ENCODE measurements at places on chromosomes 12 and 14.
A peak's percentile ranks its signal among the peaks of the same experiment; 100 is the strongest.

GRCh38 chr12:28622406-28622805 is 432.1 kb downstream of the CCDC91 start:
- DNase-seq: no peak

DNA sequence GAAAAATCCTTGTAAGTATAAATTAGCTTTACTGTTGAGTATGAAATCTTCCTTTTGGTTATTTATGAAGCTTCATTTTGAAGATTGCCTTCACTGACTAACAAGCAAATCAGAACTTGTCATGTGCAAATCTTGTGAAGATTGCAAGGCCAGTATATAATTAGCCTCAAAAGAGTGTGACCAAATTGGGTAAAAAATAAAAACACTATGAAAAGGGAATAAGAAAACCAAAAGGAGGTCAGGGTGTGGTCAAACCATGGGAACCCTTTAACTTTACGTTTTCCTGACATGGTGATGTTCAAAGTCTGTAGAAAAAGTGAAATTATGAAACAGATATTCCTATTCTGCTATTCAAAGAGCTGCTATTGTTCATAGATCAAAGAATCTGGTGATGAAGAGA is 230.3 kb downstream of the BCAT1 start:
- DNase-seq: no peak

DNA sequence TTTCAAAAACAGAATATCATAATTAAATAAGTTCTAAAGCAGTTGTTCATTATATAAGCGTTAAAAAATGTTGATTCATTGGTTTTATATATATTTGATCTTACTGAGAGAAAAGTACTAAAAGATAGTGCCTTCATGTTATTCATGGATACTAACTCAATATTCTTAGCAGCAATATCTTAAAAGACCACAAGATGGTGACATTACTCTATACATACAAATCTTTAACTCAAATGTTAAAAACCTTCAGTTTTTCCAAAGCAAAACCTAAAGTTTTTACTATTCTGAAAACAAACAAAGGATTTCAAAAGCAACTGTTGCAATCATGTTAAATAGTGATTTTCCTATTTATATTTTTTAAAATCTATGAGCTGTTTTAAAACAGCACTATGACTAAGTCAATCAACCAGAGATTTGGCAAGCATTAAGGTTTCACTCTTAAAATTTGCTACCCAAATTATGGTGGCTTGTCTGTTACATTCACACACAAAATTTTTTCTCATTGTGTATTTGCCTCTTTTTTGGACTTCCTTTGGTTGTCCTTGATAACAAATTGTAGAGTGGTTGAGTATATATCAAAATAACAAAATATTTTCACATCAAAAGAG is 50.1 kb upstream of the RERGL start:
- no peak for DNase-seq

- DNase-seq: no peak
Observed at GRCh38 chr14:79040790-79041189, 870.6 kb downstream of the NRXN3 start.

- DNase-seq: peak; percentile 14
Observed at GRCh38 chr12:56839915-56840325, 76.8 kb downstream of the HSD17B6 start.

DNA sequence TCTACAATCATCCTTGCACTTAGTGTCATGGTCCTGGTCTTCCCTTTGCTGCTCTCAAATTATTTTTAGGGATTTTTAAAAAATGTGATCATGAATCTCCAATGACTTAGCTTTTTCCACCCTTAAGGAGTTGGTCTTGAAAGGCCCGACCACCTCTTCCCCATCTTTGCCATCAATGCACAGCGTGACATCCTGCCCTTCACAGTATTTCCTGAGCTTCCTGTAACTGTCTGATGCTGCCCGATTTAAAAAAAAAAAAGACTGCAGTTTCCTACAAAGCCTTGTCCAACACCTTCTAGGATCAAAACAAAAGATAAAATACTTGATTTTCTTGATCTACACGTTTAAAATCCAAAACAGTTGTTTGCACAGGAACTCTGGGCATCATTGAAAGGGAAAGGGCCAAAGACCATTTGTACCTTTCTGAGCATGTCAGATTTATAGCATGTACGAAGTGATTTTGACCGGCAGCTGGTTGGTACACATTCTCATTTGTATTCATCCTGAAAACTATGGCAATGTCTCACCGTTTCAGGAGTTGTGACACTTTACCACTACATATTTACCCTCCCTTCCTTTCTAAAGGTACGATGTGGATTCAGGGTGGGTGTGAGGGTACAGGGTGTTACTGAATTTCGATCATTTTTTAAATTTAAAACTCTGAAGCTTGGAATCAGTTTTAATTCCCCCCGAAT is 7.4 kb upstream of the ELK3 start:
- no peak for DNase-seq
